Skeletal muscle tissue (tissue), 5 donors: ENCODE measurements at places on chromosomes 11 and 22. TPM values are rescaled to one million over a fixed set of nuclear protein-coding genes. Genes with fewer than 3 reads are reported as not detected.

Gene FGF4
- total RNA-seq: 1.6 TPM

Gene LGALS12
- 9.9 TPM for total RNA-seq

Gene ISX
- not detected for total RNA-seq

Gene GVQW3
- 5.7 TPM for total RNA-seq

Gene SPON1
- 20.4 TPM for total RNA-seq

Gene CATSPERZ
- not detected for total RNA-seq

Gene EXPH5
- 0.52 TPM for total RNA-seq

Gene OR5P2
- total RNA-seq: not detected

Gene PHETA2
- 19.8 TPM for total RNA-seq

Gene NOX4
- total RNA-seq: 5.2 TPM

Gene TTC12
- 10.4 TPM for total RNA-seq

Gene GLYAT
- total RNA-seq: not detected

Gene ZNF214
- total RNA-seq: 2.6 TPM

Gene NEFH
- total RNA-seq: 0.52 TPM

Gene APOA4
- total RNA-seq: 0.52 TPM

Gene VEGFB
- 24.5 TPM for total RNA-seq

Gene CARNS1
- 17.2 TPM for total RNA-seq

Gene SYT9
- total RNA-seq: 0.52 TPM
